Stimulated activated CD8-positive, alpha-beta memory T cell treated with anti-CD3 and anti-CD28 coated beads, Interleukin-7, amount 100 ng/mL, for 48 hours (primary cell): ENCODE measurements at places on chromosomes 11 and 22.

DNA sequence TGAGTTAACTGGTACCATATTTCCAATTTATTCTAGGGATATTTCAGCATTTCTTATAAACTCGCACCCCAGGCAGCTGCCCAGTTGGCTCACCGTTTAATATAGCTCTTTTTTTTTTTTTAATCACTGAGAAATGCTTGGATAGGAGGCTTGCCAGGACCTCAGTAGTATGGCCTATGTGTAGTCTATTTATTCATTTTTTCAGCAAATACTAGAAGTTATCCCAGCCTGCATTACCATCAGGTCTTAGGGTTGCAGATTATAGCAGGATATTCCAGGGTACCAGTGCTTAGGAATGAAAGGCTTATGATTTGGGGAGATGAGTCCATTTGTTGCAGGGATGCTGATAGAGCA, 26.6 kb downstream of the PARVA start:
- no peak for DNase-seq

GRCh38 chr11:59185386-59185945, 13.5 kb downstream of the DTX4 start:
- DNase-seq, result no peak

DNA sequence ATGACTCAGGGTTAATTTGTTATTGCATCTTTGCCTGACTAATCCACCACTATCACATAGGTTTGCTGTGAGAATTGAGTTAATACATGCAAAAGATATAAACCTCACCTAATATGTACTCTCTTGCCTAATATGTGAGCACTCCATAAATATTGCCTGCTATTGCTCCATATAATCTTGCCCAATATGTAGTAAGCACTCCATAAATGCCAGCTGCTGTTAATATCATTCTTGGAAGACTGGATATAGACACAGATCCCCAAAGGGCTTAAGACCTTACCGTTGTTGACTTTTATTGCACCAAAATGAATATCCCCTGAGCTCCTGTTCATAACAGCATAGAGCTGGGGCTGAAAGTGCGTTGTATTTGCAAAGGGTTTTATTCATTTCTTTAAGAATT, 27.0 kb upstream of the LRRC55 start:
- DNase-seq, result no peak

- no peak for DNase-seq
Observed at GRCh38 chr11:125274309-125274708, 109.8 kb downstream of the PKNOX2 start.

GRCh38 chr11:66116576-66117361, 46.7 kb downstream of the PACS1 start:
- DNase-seq, result no peak

- DNase-seq, result no peak
Observed at GRCh38 chr22:20299746-20300136, 20.1 kb downstream of the DGCR6L start.

GRCh38 chr11:31882951-31883392, 71.8 kb upstream of the PAX6 start:
- DNase-seq, result no peak

DNA sequence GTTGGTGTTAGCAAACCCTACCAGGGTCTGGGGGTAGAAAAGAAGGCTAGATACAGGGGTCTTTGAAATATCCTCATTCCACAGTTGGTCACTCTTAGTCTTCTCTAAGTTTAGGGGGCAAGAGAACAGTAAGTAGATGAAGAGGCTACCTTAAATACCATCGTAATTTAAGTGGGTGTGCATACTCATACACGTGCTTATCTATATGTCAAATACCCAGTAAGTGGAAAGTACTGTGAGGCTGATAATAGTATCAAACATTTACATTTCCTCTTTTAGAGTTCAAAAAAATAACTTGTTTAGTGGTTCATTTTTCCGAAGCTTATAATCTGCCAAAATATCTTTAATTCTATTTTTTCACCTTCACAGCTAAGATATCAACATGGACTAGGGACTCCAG, 90.7 kb downstream of the WNT11 start:
- no peak for DNase-seq
